ENCODE measurements at places on chromosomes 1 and 21.

- no peak for ATAC-seq
These were observed 7.5 kb upstream of the FNDC5 start for GRCh38 chr1:32878183-32878582.

DNA sequence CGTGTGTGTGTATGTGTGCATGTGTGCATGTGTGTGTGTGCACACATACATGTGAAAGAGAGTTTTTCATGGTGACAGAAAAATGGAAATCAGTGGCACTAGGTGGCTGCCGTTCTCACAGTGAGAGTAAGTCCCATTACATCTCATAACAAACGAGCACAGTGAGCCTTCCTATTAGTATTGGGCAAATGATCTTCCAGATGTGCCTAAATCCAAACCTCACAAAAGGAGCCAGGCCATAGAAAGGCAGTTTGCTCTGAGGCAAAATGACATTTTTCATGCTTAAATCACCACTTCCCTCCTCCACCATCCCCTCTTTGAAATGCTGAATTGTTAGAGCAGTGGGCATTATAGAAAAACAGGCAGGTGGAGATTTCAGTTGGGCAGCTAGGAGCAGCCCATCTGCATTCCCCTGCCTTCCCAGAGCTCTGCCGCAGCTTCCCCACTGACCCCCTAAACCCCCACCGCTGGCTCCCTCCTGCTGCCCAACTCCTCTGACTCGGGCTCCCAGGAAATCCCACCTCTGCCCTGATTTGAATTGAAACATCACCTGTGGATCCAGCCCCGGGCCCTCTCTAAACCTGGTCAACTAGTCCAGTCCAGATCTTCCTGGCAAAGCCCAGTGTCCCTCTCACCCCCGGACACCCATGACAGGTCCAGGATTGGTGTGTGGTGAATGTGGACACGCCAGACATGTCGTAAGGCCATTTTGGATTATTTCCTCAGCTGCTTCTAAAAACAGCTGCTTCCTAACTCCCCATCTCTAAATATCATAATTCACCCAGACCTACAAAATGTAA, 190.5 kb downstream of the SEC16B start:
- ATAC-seq: no peak

DNA sequence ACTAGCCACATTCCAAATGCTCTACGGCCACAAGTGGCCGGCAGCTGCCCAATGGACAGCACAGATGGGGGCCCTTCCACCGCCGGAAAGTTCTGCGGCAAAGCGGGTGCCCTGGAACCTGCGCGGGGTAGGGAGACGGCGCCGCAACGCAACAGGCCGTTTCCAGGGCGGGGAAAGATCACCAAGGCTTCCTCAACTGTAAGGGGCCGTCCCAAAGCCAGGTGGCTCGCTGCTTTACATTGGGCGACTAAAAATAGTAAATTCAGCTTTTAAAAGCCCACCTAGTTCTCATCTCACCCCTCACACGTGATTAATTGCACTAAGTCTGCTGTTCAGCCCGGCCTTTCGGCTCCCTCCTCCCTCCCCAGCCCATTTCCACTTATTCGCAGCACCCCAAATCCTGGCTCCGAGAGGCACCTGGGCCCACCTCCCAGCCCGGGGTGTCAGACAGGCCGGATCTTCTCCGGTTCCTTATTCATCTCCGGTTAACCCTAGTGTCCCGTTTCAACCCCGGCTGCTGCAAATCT, 643 bp downstream of the CFAP298 start:
- ATAC-seq: no peak

DNA sequence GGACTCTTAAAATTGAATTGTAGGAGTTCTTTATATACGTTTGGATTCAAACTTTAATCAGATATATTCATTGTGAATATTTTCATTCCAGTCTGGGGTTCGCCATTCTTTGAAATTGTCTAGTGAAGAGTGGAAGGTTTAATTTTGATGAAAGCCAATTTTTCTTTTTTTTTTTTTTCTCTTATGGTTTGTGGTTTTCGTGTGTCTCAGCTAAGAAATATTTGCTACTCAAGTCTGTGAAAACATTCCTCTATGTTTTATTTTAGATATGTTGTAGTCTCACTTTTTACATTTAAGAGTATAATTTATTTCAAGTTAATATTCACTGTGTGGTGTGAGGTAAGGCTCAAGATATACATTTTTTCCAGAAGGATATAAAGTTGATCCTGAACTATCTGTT, 220.5 kb downstream of the KCNT2 start:
- no peak for ATAC-seq

DNA sequence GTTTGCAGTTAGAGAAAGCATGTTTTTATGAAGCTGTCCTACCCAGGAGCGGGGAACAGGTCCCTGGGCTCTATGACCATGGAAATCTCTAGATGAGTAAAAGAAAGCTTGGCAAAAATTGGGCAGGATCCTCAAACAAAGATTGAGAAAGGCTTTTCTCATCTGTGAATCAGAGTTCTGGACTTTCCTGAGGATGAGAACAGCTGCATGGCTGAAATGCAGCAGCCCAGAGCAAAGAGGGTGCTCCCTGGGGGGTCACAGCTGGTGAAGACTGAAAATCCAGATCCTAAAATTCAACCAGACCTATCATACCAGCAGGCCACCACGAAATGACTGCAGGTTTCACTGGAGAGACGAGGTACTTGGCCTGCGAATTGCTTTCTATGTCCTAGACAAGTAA, 65.7 kb upstream of the APP start:
- ATAC-seq: no peak

- no peak for ATAC-seq
These were observed 14.5 kb upstream of the TTF2 start for GRCh38 chr1:117045644-117046043.

DNA sequence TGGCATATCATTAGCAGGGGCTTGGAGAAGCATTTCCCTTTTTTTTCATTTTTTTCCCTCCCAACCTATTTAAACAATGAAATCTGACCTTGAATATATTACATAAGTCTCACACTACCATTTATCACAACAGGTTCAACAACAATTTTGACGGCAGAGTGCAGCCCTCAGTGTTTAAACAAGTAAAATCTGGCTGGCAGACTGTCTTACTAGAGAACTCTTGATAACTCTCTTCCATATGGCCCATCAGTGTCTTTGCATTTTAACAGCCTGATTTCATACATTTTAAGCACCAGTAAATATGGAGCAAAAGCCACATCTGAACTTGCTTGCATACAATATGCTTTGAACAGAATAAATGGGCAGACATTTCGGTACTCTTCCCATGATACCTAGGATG, 213.0 kb downstream of the KCTD3 start:
- no peak for ATAC-seq

GRCh38 chr21:34722684-34723300, 54.0 kb downstream of the CLIC6 start:
- no peak for ATAC-seq

DNA sequence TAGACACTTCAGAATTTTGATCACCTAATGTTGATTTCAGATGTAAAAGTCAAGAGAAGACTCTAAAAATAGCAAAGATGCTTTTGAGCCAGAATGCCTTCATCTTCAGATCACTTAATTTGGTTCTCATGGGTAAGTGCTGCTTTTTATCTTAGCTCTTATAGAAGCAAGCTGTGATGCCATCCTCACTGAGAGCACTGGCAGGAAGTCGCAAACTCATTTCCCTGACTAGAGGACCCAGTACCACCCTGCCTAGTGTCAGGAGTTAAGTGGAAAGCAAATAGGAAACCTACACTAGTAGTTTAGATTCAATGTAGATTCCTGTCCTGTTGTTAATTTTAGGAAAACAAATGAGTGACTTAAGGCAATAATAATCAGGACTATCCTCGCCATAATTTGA, 12.1 kb downstream of the IFNAR2 start:
- ATAC-seq: no peak

DNA sequence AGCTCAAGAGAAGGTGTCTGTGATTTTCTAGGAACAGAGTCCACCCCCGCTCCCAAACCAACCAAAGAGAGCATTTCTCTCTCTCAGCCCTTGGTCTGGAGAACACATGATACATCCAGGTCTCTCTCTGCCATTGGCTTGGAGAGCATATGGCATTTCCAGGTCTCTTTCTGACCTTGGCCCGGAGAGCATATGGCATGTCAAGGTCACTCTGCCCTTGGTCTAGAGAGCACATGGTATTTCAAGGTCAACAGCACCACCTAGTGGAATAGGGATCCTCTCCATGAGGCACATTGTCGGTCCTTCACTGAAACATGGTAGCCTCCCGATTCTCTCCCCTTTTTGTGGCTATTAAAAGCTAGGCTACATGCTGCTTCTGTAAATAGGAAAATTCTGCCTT, 437.7 kb upstream of the OLFM3 start:
- no peak for ATAC-seq

DNA sequence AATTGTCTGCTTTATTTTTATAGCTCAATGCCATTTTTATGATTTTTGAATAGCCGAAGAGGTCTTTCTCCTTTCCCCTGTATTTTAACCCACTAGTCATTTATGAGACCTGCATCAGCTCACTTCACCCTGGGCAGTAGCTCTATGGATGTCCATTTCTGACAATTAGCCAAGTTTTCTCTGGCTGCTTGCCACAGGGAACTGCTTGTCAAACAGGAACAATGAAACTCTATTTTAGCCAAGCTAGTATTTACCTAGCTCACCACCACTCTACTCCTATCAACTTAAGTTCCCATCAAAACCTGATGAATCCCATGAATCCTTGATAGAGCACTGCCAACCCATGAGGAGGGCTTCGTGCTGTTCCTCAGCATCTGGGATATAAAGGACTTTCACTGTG, 406.7 kb downstream of the RWDD3 start:
- ATAC-seq: no peak

DNA sequence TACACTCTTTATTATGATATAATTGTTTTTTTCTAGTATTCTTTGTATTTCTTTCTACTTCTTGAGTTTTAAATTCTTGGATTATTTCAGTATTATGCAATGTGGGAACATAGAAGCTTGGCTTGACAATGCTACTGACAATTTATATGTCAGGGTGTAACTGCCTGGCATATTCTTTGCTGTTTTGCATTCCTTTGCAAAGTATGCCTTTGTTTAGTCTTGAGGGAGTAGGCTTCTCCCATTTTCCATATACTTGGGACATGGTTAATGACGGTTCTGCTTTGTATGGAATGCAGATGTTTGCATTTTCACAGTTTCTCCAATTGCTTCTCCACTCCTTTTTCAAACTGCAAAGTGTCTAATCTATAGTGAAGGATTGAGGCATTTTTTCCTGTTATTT, 109.8 kb downstream of the HMCN1 start:
- ATAC-seq: no peak

DNA sequence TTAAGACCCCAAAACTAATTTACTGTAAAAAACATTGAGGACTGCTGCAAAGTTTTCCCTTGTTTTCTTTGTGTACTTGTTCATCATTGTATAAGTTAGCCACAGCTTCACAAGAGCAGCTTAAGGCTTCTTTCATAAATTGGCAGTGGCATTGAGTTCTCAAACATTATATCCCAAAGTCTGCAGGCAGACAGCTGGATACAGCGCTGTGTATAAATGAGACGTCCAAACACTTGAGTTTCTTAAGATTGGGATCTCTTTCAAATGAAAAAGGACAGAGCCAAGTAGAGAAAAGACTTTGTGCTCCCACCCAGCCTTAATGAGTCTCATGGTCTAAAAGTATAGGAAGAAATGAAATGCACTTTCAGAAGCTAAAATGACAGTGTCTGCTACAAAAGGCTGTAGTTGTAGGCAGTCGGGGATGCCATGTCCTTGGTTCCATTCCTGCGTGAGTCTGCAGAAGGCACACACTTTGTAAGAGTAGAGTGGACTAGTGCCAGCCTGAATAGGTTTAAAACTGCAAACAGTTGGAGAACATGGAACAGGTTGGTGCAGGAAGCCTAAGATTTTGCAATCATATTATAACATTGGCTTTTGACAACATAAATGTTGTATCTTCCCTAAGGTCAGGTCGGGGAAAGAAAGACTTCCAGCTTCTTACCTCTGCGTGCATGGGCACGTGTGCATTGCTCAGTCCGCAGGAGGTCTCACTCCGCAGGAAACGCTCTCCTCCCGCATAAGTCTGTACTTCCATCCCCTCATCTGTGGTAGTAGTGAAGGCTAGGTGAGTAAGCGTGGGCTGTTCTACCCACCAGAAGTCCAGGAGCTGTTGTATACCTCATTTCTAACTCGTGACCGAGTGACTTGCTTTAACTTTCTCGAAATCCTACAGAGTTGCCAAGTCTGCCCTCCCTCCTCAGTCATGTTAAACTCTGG, 94.4 kb downstream of the CD247 start:
- ATAC-seq: no peak

GRCh38 chr1:55084257-55084656, 44.9 kb downstream of the PCSK9 start:
- no peak for ATAC-seq

- no peak for ATAC-seq
These were observed 206.4 kb upstream of the RAB4A start for GRCh38 chr1:229064320-229065168.

DNA sequence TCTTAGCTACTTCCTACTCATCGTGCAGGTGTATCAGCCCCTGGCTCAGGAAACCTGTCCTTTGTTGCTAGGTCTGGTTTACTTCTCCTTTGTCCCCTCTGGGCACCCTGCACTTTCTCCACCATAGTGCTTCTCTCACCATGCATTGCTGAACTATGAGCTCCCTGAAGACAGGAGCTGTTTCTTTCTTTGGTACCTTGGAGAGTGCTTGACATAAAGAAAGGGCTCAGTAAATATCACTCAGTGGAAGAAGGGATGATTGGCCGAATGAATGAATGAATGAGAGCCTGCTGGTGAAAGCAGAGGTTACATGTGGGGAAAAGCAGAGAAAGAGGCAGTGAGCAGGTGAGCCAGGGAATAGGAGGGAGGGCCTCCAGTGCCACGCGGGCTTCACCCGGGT, 9.8 kb upstream of the HMGB4 start:
- ATAC-seq: no peak

- ATAC-seq: no peak
These were observed 27.7 kb downstream of the STYXL2 start for GRCh38 chr1:167121375-167122120.

GRCh38 chr1:193062698-193063463, 3.5 kb downstream of the RO60 start:
- no peak for ATAC-seq
